Bone marrow (tissue), 2 donors: ENCODE measurements at places on chromosomes 2 and 18.

- DNase-seq, result peak; percentile 86
Measured at GRCh38 chr2:60553495-60554073, at the start of gene BCL11A. Gene BCL11A (minus strand): TSS chr2:60553654. CDS start chr2:60553270, 384 bp downstream.

DNA sequence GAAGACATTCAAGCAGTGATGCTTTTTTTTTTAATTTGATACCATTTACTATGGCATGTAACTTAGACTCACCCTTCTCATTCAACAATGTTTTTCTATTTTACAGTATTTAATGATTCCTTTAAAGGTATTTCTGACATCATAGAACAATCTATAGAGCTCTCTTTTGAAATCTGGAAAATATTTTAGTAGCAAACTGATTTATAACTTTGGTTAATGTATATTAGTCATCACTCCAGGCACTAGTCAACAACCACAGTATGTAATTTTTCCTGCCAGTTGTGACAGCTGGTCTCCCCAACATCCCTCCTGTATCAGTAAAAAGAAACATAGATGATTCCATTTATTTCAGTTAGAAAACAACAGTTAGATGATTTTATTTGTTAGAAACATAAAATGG lies 122.9 kb downstream of the LCLAT1 start:
- no peak for DNase-seq

DNA sequence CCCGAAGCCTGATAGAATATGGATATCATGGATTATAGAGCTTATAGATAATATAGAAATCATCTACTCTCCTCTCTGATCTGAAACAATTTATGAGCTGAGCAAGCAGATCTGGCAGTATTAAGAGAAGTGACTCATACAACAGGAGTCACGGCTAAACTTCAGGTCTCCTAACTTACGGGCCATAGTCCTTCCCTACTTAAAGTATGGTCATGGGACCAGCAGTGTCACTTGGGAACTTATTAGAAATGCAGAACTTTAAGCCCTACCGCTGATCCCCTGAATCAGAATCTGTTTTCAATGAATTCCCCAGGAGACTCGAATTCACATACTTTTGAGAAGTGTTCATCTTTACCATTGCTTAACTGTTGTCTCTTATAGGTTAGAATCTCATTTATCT lies 195.7 kb upstream of the FANCL start:
- DNase-seq, result no peak

DNA sequence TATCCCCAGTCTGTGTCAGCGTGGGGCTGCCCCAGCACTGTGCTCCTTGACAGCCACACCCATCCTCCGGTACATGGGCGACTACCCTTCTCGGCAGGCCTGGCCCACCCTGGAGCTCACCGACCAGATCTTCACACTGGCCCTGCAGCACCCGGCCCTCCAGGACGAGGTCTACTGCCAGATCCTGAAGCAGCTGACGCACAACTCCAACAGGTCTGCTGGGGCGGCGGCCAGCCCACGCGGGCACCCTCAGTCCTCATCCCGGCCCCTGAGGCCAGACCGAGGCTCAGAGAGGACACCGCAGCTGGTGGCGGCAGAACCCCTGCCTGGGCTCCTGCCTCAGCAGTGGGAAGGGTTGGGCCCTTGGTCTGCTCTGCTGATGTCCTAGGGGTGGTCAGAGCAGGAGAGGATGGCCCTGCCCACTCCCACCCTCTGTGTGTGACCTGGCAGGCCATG lies 14.4 kb upstream of the GPR17 start:
- no peak for DNase-seq

DNA sequence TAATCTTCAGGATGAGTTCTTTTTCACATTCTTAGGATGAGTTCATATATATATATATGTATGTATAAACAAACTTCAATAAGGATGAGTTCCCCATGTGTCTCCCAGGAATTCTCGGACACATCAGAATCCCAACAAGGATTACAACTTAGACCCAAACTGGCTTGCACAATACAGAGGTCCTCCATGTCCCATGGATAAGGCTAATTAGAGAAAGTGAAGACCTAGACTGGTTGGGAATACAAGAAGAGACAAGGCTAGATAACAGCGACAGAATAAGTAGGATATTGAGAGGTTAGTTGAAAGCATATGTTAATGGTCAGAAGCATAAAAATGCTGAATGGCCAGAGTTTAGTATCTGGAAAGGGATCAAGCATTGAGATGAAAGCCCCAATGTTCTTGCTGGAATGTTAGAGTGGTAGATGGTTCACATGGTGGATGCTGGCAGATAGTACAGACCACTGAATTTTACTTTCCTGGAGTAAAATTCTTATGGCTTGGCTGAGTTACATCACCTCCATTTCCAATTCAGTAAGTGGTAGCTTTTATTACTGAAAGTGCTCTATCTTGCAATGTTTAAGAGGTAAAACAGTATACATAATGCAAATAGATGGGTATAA lies 154.9 kb upstream of the EPHA4 start:
- DNase-seq, result no peak
